ENCODE measurements at places on chromosomes 2 and 18.

DNA sequence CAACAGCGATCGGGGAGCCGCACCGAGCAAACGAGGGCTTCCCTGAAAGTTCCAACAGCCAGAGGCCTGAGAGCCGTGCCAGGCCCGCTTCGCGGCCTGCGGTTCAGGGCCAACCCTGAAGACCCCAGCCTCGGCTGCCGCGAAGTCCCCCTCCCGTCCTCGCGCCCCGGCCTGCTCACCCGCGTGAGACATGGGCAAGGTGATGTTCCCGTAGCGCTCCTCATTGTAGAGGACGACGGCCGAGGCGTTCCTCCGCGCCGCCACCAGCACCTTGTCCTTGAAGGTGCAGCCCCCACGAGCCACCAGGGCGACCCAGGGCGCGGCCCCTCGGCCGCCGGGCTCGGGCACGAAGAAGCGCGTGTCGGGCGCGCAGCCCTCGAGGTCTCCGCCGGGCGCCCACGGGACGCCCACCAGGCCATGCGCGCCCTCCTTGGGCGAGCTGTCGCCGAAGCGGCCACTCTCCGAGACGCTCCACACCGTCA lies 510 bp downstream of the RNF149 start:
- DNase-seq = peak; percentile 29

GRCh38 chr2:10350761-10351160 lies 48.1 kb downstream of the HPCAL1 start:
- no peak for DNase-seq

DNA sequence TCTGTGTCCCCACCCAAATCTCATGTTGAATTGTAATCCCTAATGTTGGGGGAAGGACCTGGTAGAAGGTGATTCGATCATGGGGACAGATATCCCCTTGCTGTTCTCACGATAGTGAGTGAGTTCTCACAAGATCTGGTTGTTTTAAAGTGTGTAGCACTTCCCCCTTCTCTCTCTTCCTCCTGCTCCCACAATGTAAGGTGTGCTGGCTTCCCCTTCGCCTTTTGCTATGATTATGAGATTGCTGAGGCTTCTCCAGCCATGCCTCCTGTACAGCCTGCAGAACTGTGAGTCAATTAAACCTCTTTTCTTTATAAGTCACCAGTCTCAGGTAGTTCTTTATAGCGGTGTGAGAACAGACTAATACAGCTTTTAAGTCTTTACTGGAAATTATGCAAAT lies 193.3 kb upstream of the RBBP8 start:
- DNase-seq = no peak

DNA sequence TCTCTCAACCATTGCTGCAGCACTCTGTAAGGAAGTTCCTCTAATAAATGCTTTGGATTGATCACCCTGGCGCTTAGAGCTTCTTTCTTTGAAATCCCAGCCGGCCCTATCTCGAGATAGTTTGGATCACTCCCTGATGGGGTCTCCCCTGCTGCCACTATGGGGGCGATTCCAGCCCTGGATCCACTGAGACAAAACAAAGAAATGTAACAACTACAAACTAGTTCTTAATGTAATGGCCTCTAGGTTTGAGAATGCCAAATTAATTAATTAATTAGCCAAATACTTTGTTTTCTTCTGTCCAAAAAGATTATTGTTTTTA lies 15.2 kb downstream of the SRSF7 start:
- no peak for DNase-seq

GRCh38 chr18:79010802-79011201 lies 31.2 kb downstream of the SALL3 start:
- no peak for DNase-seq

- no peak for DNase-seq
These were observed 131.1 kb downstream of the SMAD2 start for GRCh38 chr18:47799376-47799775.

All from T-helper 2 cell treated with Interferon-gamma antibody and Interleukin-4, amounts not matched to agents 5 μg/mL and 100 μg/mL, for 36 hours (primary cell).